ENCODE measurements at places on chromosomes 13 and 19.

DNA sequence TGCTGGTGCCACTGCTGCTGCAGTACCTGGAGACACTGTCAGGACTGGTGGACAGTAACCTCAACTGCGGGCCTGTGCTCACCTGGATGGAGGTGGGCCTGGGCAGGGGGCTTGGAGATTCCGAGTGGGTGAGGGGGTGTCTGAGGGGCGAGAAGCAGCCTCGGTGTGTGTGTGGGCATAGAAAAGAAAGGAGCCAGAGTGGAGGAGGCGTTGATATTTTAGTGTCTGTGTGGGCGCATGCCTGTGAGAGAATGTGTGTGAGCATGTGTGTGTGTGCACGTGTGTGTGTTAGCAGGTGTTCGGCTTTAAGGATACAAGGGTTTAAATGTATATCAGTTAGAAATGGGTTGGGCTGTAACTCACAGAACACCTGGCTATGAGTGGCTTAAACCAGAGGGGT, 3.7 kb downstream of the ARHGAP33 start:
- DNase-seq: no peak

GRCh38 chr19:56873493-56873892, 33.0 kb upstream of the PEG3 start:
- no peak for DNase-seq

GRCh38 chr19:56138069-56138468, 3.0 kb upstream of the ZNF444 start:
- DNase-seq: no peak

GRCh38 chr13:26787961-26788360, 27.4 kb upstream of the GPR12 start:
- no peak for DNase-seq

GRCh38 chr19:1481893-1482360, 2.9 kb upstream of the C19orf25 start:
- no peak for DNase-seq

- DNase-seq: no peak
Measured at GRCh38 chr19:49436381-49437017, 4.8 kb downstream of the SLC17A7 start.

DNA sequence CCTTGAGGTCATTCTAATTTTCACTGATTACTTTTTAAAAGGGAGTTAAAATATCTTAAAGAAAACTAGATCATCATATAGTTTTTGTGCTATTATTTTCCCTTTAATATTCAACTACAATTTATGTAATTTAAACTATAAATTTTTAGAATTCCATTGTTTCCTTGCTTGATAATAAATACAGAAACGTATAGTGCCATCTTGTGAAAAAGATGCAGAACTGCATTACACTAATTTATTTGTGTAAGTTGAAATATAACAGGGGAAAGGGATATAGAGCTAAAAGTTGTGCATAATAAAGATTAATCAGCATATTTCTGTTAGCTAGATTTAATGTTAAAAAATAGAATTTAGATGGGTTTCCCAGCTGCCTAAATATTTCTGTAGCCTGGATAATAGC, 61.5 kb upstream of the TDRD3 start:
- no peak for DNase-seq

GRCh38 chr13:76638181-76638580, 248.0 kb downstream of the KCTD12 start:
- DNase-seq: no peak

DNA sequence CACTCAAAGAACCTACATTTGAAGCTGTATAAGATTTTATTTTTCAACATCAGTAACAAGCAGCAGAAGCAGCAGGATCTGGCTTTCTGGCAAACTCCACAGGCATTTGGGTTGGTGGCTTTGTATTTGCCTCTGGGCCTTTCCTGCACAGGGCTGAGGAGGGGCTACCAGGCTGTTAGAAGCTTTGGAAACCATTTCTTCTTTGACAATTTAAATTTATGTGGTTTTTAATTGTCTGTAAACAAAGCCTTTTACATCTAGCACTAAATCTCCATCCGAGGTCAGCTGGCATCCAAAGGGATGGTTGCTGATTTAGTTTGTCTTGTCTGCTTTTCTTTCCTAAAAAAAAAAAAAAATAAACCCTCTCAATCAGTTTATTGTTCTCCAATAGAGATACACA, 127.5 kb upstream of the OBI1 start:
- DNase-seq: no peak

- DNase-seq: no peak
Measured at GRCh38 chr13:102915393-102915930, 69.6 kb downstream of the ERCC5 start.

DNA sequence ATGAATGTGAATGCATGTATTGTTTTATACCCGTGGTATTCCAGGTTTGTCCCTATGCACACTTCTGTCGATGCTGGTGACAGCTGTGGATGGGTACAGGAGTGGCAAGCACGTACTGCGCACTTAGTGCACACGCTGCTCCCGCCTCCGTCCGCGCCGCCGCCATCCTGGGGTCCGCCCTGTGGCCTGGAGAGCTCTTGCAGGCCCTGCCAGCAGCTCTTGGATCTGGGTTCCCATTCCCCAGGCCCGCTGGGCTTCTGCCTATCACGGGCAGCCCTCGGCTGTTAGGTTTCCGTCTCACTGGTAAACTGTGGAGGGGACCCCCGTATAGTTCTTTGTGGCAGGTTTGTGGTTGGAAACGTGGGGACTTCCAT, 4.0 kb downstream of the GNA11 start:
- no peak for DNase-seq

DNA sequence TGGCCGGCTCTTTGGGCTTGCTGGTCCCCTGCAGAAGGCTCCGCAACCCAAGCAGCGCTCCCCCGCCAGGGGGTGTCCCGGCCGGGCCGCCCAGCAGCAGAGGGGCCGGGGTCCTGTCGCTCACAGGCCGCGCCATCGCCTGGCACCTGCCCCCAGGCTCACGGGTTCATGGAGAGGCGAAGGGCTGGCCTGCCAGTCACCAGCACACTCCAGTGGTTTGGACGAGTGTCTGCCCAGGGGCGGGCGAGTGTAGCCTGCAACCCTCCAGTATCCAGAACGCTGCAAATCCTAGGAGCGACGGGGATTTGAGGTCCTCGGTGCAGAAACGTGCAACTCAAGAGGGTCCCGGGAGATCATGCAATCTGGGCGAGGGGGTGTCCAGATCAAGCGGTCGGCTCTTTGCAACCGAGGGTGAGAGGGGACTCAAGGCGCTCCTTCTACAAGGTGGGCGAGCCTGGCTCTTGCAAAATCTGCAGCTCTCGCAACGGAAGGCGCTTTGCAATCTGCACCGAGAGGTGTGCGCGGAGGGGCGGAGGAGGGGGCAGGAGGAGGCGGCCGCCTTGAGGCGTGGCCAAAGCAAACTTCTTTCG, at the start of gene DBP:
Gene DBP, minus strand, starts transcription at position 521 of the 590 bp plus-strand sequence. Its CDS starts 385 bp downstream, at position 136.
- no peak for DNase-seq

GRCh38 chr13:113969311-113969972, 4.4 kb downstream of the C13orf46 start:
- no peak for DNase-seq

- DNase-seq: no peak
Measured at GRCh38 chr13:60094385-60095088, 69.2 kb downstream of the DIAPH3 start.

Data from NCI-H187 treated with DMSO at 0.1 percent for 48 hours (cell line).